ENCODE measurements at places on chromosomes 5 and 9.
A peak's percentile ranks its signal among the peaks of the same experiment; 100 is the strongest.

DNA sequence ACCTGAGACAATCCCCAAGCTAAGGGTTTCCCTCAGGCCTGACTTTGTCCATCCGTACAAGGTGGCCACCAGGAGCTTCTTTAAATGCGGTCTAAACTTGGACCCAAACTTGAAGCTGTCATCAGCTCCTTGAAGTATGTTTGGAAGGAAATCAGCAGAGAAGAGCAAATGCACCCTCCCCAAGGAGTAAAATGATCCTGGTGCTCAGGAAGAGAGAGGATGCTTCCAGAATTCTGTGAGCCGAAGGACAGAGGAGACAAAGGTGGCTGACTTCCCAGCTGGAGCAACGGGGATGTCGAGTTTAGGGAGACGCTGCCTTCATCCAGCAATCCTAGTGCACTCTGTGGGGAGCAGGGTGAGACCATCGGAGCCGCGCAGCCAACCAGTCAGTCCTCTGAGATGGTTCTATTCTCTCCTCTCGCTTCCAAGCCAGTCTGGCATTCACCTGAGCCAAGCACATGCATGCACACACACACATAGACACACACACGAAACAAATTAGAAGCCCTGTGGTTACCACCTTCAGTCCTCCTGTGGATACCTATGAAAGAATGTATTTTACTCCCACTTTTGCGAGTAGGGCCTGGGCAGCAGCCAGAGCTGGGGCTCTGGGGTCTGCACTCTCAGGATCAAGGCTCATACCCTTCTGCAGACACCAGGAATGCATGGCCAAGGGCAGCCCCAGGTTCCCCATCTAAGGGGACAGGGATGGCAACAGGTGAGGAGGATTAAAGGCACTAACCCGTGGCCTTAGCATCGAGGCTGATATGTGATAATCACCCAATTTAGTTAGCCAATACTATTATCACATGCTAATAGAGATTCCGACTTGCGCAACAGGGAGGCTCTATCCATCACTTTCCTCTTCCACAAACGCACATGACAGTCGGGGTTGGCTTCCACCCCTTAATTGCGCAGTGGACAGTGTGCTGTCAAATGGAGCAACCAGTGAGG lies 75.8 kb downstream of the GTF3C4 start:
- no peak for DNase-seq

DNA sequence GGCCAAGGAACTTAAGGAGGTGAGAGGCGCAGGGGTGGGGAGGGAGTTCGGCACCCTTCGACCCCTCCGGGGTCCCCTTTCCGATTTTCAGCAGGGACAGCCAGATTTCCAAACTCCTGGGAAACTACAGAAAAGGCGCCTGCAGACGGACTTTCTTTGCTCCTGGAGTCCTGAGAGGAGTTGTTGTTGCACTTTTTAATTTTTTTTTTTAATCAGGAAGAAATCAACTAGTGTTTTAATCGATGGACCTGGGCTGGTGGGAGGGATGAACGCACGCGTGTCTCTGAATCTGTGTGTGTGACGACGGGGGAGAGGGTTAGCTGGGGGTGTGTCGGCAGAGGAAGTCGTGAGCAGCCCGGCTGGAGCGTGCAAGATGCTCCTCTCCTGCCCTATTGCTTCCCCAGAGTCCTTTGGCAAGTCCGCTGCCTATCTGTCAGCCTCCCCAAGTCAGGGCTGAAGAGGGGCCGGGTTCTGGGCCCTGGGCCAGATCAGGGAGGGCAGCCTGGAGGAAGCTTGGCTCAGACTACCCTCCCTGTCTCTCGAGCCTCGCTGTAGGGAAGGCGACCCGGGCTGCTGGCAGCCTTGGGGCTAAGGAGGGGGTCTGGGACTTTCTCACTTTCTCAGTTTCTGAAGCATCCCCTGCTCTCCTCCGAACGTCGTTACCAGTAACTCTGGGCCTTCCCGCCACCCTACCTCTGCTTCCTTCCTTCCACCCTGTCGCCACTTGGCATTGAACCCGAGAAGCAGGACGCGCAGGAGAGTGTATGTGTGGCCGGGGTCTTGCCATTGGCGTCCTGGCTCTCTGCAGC lies 731 bp downstream of the PRR16 start:
- DNase-seq = no peak

DNA sequence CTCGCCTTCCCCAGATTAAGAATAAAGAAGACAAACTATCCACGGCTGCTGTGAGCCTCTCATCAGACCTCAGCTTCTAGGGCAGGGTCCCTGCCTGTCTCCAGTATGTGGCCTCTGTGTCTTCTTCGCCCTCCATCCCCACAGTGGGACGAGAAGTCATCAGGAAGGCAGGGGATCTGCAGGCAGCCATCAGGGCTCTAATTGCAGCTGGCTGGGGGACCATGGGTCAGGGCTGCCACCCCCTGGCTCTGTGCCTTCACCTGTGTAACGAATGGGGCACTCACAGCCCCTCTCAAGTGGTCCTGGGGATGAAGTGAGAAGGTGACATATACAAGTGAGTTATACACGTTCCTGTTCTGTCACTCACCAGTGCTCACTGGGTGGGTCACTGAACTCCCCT lies 139.8 kb downstream of the KCNIP1 start:
- no peak for DNase-seq

GRCh38 chr5:60066502-60066901 lies 173.0 kb upstream of the PDE4D start:
- peak; percentile 52 for DNase-seq

- DNase-seq = no peak
Measured at GRCh38 chr9:87556039-87556438, 58.4 kb downstream of the DAPK1 start.

GRCh38 chr5:40332970-40333369 lies 346.7 kb upstream of the PTGER4 start:
- no peak for DNase-seq

- DNase-seq = peak; percentile 77
Measured at GRCh38 chr5:127959152-127959764, 124.3 kb upstream of the SLC12A2 start.

DNA sequence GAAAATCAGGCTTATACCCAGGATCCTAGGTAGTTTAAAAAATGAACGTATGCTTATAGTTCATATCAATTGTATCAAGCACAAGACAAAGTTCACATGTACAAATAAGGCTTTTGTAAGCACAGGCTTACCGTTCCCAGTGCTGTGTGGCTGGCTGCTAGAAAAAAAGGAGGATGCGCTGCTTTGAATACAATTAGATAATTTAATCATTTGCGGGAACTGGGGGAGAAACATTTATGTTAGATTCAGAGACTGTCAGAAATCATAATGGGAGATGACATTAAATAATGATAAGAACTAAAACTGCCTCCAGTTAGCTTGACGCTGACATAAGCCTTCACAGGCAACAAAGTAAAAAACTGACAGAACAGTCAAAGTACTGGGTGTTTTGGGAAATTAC lies 93.2 kb downstream of the FNBP1 start:
- DNase-seq = no peak

DNA sequence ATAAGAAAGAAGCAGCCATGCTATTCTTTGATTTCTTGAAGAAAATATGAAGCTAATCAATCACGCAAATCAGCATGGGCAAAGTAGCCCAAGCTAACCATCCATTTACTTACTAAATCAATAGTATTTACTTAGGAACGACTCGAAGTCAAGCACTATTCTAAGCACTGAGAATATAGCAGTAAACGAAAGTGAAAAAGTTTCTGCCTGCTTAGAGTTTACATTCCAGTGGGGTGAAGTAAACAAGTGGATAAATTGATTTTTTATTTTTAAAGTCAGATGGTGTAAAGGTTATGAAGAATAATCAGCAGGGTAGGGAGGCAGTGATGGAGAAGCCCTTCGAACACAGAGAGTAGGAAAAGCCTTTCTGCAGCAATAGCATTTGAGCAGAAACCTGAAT lies 5.5 kb downstream of the TSTD2 start:
- DNase-seq = no peak

GRCh38 chr5:96933764-96934707 lies 1.8 kb upstream of the LNPEP start:
- no peak for DNase-seq

DNA sequence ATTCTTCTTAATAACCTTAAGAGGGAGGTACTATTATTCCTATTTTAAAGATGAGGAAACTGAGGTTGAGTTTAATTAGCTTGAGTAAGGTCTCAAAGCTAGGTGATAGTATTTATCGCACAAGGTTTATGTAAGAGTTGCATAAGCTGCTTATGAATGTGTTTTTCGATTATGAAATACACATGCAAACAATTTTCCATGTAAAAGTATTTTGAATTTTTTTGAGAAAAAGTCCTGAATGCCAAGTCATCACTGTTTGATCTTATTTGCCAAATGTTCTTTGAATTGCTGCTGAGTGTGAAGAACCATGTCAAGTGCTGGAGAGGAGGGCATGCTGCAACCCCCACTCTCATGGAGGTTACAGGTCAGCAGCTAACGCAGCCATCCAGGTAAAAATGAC lies 174.4 kb downstream of the CARTPT start:
- DNase-seq = peak; percentile 17

- no peak for DNase-seq
Measured at GRCh38 chr5:158821331-158821730, 278.4 kb downstream of the EBF1 start.

DNA sequence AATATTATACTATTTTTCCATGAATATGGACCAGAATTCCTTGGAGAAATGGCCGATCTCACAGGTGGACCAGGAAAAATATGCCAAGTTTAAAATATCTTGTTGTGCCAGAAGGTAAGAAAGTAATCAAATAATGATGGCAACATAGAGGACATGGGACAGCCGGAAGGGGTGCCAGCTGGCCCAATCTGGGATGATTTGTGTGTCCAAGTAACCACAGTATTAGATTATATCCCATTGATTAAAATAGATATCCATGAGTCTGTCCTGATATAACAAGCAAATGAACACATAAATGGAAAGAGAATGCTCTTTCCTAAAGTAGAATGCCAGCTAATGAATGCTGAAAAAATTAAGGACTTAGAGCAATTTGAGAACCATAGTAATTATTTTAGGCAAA lies 39.6 kb upstream of the ANKRD55 start:
- no peak for DNase-seq

Data from retinal pigment epithelial cell (primary cell).